ENCODE measurements at places on chromosomes 3 and 15.

DNA sequence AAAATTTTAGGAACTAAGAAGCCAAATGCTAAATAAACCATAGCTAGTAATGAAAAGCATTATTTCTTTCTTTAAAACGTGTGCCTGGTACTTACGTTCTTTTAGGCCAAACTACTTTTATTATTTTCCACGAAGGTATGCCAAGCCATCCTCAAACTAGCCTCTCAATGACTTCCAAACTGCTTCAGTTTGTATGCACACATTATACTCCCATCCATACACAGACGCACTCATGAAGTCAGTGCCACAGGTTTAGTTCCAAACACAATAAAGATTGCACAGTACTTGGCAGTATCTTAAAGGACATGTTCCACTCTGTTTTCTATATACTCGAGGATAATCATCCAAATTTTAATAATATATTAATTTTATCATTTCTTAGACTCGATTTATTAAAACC lies 609.2 kb upstream of the ZNF385D start:
- no peak for DNase-seq

DNA sequence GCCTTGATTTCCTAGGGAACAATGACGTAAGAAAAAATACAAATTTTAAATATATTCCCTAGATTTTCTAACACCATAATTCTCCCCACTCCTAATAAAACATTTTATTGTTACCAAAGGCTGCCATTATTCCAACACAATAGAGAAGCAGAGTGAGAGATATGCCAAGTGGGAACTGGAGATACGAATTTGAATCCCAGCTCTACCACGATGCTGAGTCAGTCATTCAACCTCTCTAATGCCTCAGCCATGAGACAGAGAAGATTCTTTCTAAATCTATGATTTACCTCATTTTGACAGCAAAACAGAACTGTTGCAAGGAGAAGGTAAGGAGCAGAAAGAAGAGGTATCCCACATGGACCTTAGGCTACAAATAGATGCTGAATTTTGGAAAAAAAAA lies 112.5 kb downstream of the IGF2BP2 start:
- no peak for DNase-seq

- peak; percentile 47 for DNase-seq
These were observed at the start of gene SHISA5 for GRCh38 chr3:48504051-48504946. Gene SHISA5, minus strand, starts transcription at chr3:48504174. Its CDS starts 80 bp downstream, at chr3:48504094.

- no peak for DNase-seq
These were observed 20.4 kb downstream of the CDIN1 start for GRCh38 chr15:36599620-36600433.

GRCh38 chr3:69300296-69300695 lies 85.6 kb downstream of the FRMD4B start:
- no peak for DNase-seq

DNA sequence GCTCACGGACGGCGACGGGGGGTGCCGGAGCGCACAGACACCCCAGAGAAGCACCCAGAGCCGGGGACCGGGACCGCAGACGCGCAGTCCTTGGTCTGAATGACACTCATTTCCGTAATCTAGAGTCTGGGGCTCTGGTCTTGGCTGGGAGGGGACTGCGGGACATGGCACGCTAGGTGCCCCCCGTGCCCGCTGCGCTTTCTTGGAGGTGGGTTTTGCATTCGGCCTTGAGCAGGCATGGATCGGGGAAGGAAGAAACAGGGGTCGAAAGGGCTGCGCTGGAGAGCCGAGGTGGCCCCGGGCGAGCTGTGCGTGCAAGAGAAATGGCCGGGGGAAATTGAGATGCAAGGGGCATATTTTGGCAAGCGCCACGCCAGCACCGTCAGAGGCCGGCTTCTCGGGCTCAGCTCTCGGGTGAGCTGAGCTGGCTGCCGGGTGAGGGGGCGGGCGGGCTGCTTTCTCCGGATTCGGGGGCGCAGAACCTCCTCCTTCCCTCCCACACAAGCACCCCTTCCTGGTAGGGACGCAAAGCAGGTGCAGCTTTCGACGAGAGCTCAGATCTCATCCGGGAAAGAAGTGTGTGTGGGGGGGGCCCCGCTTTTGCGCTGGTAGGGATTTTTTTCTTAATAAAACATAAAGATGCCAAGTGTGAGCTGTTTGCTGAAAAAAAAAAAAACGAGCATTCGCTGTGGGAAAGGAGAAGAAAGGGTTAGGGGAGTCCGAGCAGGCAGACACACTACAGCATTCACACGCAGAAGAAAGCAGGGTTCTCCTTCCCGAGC lies 963 bp upstream of the NTRK3 start:
- no peak for DNase-seq

DNA sequence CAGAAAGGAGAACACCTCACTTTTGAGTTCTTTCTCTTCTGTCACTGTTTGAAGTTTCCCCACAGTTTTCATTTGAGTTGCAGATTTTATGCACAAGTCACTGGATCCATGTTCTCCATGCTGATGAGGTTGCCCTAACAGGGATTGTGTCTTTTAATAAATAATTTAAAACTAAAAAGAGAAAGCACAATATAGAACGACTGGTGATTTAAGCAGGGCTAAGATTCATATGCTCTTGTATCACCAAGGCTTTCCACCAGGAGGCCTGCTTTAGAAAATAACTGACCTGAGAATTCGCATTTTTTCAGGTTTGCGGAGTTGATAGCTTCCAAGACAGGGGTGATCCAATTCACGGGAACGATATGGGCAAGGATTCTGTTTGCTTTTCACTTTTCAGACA lies 252.0 kb upstream of the VEPH1 start:
- no peak for DNase-seq

DNA sequence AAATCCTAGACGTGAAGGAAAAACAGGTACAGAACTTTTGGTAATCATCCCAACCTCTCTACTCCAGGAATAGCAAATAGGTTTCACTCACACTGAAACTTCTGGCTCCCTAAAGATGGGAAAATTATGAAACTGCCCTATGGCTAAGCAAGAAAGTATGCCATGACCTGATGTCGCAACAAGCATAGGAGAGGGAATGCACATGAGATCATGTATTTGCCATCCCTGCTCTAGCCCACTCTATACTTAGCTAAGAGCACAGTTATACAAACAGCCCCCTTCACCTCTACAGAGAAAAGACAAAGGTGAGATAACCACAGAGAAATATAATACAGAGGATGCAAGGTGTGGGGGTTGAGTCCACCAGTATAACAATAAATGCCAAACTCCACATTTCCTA lies 102.7 kb downstream of the TBC1D5 start:
- no peak for DNase-seq

DNA sequence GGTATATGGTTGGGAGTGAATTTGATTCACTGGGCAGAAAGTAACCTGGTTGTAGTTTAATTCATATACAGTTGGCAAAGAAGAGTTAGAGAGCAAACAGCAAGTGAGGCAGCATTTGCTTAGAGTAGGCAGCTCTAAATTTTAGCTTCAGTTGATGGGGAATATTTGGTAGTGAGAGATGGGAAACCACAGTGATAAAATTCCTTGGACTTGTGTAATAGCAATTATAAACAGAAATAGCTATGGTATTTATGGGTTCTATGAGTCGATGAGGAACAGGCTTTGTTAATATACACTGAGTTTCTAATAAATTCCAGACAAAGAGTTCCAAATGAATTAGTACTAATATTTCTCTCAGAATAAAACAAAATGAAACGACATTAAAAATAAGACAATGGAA lies 894.0 kb downstream of the ROBO2 start:
- no peak for DNase-seq

GRCh38 chr15:45168286-45168685 lies 19.5 kb downstream of the SHF start:
- no peak for DNase-seq

- no peak for DNase-seq
These were observed 26.9 kb upstream of the MFSD1 start for GRCh38 chr3:158774965-158775364.

GRCh38 chr15:89780601-89781000 lies 4.5 kb downstream of the MESP2 start:
- DNase-seq: no peak

- DNase-seq: no peak
These were observed 1.4 kb upstream of the CLEC3B start for GRCh38 chr3:45024542-45025255.

DNA sequence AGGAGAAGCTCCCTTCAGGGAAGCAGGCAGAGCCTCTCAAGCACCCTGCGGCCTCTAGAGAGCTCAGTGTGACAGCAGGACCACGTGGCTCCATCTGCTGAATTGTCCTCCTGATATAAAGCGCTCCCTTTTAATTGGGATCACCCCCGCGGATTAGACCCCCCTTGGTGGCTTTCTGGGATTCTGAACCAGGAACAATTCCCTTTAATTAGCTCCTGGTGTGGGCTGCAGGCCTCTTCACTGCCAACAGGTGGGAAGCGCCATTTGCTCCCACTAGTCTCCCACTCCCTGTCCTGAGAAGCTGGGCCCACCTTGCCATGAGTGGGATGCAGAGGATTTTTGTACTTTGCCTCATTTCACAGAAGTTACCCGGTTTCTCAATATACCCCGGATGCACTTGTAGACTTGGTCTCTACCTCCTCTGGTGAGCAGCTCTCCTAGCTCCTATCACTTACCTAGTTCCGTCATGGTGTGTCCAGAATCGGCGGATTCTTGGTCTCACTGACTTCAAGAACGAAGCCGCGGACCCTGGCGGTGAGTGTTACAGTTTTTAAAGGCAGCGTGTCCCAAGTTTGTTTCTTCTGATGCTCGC lies 592 bp downstream of the PGPEP1L start:
- no peak for DNase-seq

DNA sequence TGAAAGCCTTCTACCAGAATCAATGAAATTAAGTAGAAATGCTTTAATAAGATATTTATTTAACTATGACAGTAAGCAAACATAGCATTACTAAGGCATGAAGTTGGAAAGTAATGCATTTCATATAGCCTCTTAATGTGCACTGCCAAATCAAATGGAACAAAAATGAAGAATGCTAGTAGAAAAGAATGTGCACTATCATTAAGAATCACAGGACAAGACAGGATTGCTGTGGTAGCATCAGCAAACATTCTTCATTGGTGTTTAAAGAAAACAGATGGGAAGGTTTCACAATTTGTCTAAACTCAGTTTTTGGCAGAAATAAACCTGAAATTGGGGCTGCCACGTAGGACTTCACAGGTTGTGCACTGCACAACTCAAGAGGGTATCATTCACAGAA lies 168.9 kb downstream of the CNTN3 start:
- DNase-seq: no peak

DNA sequence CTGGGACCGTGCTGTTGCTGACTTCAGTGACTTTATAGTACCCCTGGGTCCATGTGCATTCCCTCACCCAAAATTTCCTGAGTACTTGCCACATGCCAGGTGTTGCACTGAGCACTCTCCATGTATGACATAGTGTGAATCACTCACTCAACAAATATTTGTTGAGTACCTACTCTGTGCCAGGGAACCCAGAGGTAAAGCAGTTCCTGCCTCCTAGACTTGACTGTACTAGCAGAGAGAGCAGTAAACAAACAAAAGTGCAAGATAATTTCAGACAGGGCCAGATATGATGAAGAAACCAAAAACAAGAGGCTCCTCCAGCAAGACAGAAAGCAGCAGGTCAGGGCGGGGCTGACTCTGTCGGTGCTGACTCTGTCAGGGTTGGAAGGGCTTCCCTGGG lies 12.2 kb downstream of the TGM4 start:
- no peak for DNase-seq

DNA sequence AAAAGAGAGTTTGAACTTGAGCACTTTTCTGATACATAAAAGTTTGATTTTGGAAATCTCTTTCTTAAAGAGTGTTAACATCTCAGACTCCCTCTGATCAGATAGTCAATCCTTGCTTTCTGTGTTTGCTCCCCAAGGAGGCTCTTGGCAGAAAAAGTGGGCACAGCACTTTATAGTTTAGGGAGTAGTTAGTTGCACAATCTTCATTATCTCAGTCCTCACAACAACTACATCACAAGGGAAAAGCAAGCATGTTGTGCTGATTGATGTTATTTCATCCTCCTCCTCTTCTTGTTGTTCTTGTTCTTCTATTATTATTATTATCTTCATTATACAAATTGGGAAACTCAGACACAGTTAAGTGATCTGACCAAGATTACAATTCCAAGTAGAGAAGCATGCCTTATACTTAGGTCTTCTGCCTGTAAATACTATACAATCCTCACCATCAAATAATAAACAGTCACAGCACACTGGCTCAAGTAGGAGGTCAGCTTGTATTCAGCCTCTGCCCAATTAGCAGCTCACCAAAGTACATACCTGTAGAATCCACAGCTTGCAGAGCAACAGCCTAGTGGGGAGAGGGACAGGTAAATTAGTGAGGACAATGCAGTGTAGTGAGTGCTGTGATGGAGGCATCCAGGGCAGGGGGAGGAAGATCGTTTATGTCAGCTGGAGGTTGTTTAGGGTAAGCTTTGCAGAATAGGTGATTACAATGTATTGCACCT lies 304.1 kb upstream of the MME start:
- DNase-seq: no peak

- no peak for DNase-seq
These were observed 384 bp upstream of the LEKR1 start for GRCh38 chr3:156825795-156826143.

- no peak for DNase-seq
These were observed 113.7 kb downstream of the CHCHD6 start for GRCh38 chr3:126817781-126818180.

GRCh38 chr15:70770863-70771262 lies 7.5 kb upstream of the UACA start:
- no peak for DNase-seq

DNA sequence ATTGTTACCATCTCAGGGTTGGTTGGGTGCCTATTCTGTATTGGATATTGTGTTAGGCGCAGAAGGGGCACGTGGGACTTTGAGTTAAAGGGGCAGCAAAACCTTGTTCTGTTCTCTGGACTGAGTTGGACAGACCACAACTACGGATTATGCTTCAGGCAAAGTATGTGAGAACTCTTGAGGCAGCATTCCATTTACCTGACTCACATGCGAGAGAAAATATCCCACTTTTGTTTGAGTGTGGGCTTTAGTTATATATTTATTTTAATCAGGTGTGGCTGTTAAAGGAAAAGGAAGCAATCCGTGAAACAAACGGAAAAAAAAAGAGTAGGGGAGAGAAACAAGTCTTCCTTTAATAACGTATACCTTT lies 627 bp upstream of the PLS1 start:
- DNase-seq: no peak

DNA sequence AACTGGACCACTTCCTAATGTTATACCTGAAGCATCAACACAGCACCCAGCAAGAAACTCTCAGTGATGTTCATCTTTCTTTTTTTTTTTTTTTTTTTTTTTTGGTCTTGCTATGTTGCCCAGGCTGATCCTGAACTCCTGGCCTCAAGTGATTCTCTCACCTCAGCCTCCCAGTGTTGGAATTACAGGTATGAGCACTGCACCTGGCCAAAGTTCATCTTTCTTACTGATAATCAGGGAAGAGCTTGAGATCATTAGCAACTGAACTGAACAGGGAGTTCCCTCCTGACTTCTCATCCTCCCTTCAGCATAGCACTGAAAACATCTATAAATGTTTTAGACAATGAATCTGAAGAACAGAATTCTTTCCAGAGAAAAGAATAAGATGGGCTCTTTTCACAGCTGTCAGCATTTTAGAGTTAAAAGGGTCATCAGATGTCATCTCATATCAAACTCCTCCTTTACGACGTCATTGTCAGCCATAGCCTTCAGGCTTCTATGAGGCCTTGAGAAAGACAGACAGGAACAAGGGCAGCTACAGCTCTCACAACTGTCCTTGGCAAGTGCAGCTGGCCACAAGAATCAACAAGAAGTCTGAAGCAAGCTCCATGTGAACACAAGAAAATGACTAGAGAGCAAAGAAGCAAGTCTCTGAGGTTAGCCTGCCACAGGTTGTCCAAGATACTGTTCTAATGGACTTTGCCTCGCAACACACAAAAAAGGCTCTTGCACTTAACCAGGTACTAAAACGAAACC lies 33.8 kb downstream of the SCAP start:
- DNase-seq: no peak

All from activated CD4-positive, alpha-beta T cell treated with anti-CD3 and anti-CD28 coated beads, Interleukin-2, amount 50 U/mL, for 1 hour (primary cell).